ENCODE measurements at places on chromosomes 13 and 19. TPM values are rescaled to one million over a fixed set of nuclear protein-coding genes. Genes with fewer than 3 reads are reported as not detected.
A peak's percentile ranks its signal among the peaks of the same experiment; 100 is the strongest.

Gene ZNF765
- polyA plus RNA-seq: 5.1 TPM

Gene DMKN
- 133 TPM for polyA plus RNA-seq

Gene POP4
- 50.3 TPM for polyA plus RNA-seq

Gene IGFL2
- polyA plus RNA-seq: not detected

Gene ZNF555
- polyA plus RNA-seq: 0.68 TPM

- no peak for DNase-seq
Observed at GRCh38 chr19:40831502-40832430, 18.5 kb downstream of the CYP2A6 start.

DNA sequence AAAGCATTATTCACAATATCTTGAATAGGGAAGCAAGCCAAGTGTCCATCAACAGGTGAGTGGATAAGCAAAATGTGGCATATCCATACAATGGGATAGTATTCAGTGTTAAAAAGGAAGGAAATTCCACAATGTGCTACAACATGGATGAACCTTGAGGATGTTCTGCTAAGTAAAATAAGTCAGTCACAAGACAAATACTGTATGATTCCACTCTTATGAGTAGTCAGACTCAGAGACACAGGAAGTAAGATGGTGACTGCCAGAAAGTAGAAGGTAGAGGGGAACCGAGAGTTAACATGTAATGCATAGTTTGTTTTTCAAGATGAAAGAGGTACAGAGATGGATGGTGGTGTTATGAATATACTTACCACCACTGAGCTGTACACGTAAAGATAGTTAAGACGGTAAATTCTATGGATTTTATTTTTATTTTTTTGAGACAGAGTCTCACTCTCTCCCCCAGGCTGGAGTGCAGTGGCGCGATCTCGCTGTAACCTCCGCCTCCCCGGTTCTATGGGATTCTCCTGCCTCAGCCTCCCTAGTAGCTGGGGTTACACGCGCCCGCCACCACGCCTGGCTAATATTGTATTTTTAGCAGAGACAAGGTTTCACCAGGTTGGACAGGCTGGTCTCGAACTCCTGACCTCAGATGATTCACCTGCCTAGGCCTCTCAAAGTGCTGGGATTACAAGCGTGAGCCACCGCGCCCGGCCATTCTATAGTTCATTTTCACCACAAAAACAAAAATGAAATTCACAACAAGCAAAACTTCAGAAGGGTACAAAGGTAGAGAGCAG is 1.0 kb upstream of the CHAMP1 start:
- DNase-seq: no peak

Gene SLC35E1
- polyA plus RNA-seq: 28.2 TPM

DNA sequence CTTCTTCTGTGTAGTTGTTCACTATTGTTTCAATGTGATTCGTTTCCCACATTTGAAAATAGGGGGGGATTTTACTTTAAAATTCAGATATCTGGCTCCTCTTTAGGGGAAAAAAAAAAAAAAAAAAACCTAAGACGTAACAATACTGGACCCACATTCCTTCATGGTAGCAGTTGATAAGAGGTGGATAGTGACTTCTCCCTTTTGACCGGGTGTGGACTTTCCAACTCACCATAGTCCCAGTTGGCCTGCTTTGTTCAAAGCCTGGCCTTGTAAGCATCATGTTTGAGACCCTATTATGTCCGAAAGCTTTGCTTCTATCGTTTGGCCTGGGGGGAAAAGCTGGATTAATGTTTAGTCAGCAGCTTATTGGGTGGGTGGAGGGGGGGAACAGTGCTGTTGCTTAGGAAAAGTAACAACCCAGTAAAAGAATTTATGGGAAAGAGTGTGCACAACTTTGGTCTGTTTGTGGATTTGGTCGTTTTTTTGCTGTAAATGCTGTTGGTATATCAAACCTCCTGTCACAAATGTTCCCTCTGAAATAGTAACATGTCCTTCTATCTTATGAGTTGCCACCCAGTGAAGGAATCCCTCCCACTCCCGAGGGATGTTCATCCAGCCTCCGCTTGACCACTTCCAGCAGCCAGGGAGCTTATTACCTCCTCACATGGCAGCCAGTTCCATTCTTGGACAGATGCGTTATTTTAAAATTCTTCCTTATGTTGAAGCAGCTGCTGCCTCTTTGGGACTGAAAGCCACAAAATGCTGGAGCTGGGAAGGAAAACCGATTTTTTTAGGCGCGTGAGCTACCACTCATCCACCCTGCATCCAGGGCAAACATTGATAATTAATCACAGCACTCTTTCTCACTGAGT is 10.4 kb downstream of the SAMD4B start:
- no peak for DNase-seq

Gene ACP7
- polyA plus RNA-seq: 0.42 TPM

DNA sequence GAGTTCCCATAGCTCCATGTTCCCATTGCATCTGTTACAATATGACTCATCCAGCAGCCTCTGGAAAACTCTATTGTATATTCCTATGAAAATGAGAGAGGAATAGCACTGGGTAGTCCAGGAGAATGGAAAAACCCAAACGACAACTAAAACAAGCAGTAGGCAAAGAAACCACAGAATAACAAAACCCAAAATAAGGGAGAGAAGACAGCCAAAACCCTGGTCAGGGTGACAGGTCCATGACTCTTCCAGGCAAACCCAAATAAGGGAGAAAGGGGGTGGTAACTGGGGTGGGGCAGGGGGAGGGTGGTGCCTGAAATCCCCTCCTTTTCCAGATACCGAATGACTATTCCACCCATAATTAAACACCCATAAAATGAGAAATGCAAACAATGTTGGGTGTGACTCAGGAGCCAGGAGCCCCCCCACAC is 4.0 kb upstream of the ZNF8 start:
- no peak for DNase-seq

GRCh38 chr13:87821512-87821911 is 150.3 kb downstream of the SLITRK5 start:
- DNase-seq: no peak

Gene WDR83
- 28.1 TPM for polyA plus RNA-seq

DNA sequence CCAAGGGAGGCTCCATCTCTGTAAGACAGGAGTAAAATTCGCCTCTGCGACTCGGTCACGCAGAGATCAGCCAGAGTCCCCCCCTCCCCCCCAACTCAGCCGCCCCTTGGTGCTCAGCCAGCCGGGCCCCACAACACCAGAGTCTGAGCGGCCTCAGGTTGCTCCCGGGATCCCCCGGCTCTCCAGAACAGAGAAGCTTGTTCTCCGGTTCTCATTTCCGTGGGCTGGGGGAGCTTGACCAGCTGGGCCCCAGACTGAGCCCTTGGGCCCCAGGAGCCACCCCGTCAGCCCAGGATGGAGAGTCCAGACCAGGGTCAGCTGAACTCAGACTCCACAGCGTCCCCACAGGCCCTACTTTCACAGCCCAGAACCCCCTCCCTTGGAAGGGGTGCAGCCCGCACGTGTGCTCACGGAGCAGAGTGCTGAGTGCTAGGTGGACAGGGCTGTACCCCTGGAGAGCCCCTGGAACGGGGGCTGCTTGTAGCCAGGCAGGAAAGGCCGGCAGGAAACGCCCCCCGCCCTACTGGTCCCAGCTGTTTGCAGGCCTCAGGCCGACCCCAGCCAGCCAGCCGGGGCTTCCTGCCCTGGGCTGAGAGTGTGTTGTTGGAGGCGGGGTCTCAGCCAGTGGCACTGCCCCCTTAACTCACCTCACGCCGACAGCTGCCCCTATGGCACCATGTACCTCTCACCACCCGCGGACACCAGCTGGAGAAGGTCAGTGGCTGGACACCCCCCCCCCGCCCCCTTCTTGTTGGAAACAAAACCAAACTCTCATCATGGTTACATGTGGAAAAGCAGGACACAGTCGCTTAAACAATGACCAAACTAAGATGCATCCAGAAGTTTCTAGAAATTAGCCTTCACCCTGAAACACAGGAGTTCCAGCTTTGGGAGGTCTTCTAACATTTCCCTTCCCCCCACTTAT is 44.4 kb downstream of the COMP start:
- DNase-seq: peak; percentile 71

- no peak for DNase-seq
Observed at GRCh38 chr19:19224150-19224851, 12.5 kb downstream of the NCAN start.

- no peak for DNase-seq
Observed at GRCh38 chr19:41821003-41821735, 23.3 kb downstream of the LYPD4 start.

DNA sequence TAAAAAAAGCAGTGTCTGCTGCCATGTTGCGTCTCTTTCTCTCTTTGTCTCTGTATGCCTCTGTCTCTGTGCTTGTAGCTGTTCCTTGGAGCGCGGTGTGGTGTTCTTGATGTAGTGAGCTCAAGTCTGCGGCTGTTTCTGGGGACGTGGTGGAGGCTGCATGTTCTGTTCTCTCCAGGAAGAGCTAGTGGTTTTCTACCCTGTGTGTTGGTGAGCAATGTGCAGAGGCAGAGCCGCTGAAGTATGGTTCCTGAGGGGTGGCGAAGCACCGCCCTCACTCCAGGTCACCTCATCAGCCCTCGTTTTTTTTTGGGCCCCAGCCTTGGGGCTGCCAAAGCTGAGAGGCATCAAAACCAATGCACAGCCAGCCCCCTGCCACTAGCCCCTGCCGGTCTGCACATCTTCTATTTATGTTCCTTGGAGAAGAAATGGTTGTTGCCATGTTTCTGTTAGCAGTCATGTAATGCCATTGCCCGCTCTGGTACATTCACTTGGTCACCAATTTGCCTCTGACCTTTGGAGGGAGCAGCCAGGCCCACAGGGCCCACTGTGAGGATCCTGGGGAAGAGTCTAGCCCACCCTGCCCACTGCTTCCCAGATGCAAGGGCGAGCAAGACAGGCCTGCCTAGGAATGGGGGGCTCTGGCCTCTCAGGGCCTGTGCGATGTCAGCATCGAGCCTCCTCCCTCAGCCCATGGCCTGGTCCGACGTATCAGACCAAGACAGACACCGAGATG is 7.2 kb downstream of the HNRNPL start:
- DNase-seq: no peak

- DNase-seq: no peak
Observed at GRCh38 chr19:13993590-13994300, 12.4 kb downstream of the RFX1 start.

DNA sequence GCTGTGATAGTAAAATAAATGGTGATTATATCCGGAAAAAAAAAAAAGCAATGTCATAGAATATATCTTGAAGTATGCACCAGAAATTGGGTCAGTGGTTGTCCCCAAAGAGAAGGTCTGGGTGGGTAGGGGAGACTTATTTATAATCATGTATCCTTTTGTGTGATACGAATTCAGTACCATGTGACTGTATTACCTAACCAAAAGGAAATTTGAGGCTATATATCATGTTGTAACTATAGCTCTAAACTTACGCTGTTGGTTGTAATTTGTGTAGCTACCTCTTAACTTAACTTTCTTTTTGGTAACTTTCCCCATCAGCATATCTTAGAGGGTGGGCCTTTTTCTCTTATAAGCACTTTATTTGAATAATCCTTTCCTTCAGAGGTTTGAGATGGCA is 25.2 kb upstream of the KCTD4 start:
- no peak for DNase-seq

All from pancreas (tissue), 10 donors.